ENCODE measurements at places on chromosomes 2 and 18.

DNA sequence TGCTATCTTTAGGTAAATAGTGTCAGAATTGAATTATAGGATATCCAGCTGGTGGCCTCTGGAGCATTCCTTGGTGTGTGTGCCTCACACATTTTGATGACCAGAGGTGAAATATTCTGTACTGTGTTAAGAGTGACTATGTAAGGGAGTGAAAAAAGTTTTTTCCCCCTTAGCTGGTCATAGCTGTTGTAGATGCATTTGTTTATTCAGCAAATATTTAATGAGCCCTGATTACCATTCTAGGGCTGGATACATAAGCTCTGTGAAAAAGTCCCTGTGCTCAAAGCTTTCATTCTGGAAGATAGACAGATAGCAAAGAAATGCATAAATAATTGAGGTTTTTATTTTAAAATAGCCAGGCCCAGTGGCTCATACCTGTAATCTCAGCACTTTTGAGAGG is 10.9 kb downstream of the TTLL4 start:
- no peak for DNase-seq

GRCh38 chr18:48303883-48304282 is 105.3 kb downstream of the ZBTB7C start:
- DNase-seq, result no peak

GRCh38 chr2:185780890-185781289 is 42.3 kb downstream of the FSIP2 start:
- DNase-seq, result no peak

- no peak for DNase-seq
Measured at GRCh38 chr18:56238576-56238975, 399.8 kb downstream of the TXNL1 start.

- peak; percentile 20 for DNase-seq
Measured at GRCh38 chr2:134771313-134771801, 52.6 kb upstream of the TMEM163 start.

- DNase-seq, result no peak
Measured at GRCh38 chr2:196750291-196750923, 49.1 kb downstream of the GTF3C3 start.

DNA sequence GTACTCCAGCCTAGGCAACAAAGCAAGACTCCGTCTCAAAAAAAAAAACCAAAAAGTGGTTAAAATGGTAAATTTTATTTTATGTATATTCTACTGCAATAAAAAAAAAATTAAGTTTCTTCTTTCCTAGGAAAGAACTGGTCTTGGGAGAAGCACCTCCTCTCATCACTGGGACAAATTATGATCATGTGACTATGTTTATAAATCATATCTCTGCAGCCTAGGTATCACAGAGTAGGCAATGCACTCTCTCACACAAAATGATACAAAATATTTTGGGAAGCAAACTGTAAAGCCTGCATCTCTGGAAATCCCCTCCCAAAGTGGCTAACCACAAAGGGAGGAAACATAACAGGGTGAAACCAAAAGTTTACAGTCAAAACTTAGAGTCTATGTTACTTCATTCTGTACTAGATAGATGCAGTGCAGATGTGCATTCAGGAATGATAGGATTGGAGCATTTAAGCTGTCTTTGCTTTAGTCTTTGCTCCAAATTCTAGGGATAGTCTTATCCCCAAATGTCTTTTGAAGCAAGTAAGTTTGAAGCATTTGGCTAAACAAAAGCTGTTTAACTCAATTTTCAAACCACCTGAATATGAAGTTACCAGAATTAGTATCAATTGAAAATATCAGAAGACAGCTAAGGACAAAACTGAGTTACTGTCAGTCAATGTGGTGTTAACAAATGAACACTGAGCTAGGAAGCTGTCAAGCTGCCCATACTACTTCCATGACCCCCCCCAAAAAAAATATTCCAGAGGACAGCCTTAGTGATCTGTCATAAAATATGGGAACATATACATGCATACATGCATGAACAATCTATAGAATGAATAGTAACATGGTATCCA is 21.1 kb upstream of the MALT1 start:
- no peak for DNase-seq

DNA sequence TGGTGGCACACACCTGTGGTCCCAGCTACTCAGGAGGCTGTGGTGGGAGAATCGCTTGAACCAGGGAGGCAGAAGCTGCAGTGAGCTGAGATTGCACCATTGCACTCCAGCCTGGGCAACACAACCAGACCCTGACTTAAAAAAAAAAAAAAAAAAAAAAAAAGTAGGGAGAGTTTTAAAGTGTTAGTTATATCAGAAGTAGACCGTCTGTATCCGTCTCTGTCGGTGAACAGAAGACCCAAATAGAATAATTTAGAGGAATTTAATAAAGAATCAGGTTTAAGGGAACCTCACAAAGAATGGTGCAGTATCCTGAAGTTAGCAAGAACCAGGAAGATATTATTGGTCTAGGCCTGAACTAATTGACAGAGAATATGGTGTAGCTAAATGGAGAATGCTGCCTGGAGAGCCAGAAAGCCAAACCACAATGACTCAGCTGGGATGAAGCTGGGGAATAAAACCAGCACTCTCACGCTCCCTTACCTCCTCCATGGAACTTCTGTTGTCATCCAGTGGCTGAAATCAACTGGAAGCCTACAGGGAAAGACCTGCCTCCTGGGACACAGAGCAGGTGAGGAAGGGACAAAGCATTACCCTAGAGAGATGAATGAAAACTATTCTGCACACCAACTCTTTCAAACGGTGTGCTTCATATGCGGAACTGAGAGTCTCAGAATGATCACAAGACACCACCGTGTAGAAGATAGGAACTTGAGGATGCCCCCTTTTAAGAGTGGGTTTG is 39.1 kb upstream of the PLEKHM3 start:
- DNase-seq, result no peak

DNA sequence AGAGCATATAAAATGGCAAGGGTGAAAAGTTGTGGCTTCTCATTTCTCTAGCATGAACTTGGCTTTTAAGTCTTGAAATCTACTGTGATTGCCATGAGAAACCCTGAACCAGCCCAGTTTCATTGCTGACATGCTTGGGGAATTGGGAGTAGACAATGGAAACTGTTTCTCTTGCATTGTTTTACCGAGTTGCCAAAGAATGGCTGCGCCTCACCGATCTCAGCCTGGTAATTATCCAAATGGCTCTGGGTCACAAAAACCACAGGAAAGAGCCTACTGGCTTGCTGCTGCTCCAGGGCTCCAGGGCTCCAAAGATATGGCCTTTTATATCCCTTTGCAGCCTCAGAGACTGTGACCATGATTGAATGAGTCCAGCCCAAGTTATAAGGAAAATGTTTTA is 310.4 kb upstream of the NT5C1B start:
- DNase-seq, result no peak

Data from NCI-H345 (cell line).